Activated CD4-positive, alpha-beta T cell treated with anti-CD3 and anti-CD28 coated beads, Interleukin-10, Interleukin-2, amounts not matched to agents 100 ng/mL and 50 ng/mL, durations not matched to agents 16 hours and 8 hours (primary cell): ENCODE measurements at places on chromosomes 1 and 21.

- no peak for DNase-seq
Measured at GRCh38 chr21:33089395-33090119, 19.6 kb downstream of the OLIG1 start.

DNA sequence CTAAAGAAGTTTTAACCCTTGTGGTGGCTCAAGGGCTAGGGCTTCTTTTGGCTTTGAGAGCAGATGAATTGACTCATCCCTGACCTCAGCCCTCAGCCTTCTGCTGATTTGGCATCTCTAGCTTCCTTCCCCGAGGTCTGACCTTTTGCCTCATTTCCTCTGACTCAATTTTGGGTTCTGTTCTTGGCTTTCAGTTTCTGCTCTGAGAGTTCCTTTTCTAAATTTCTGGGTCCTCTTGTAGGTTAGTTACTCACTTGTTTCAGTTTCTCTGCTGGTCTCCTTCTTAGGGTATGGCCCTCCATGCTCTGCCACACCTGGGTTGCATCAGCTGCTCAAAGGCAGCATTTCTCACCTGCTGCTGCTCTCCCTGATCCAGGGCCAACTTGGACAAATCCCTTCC, 19.4 kb downstream of the PDE4B start:
- DNase-seq = peak; percentile 95

- no peak for DNase-seq
Measured at GRCh38 chr1:12544357-12544756, 73.7 kb downstream of the DHRS3 start.

DNA sequence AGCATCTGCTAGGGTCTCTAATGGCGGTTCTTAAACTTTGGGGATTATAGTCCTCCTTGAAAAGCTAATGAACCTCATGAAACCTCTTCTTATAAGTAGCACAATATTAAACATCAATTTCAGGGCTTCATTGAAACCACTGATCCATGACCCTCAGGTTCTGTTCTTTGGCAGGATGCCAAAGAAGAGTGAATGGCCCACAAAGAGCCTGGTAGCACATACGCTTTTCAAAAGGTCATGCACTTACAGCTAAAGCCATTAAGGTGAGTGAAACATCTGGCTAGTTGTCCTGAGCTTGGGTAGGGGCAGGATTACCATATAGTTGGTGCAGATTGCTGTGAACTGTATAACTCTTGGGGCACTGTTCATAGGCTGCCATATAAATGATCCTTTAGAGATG, 42.3 kb downstream of the MDM4 start:
- no peak for DNase-seq

- no peak for DNase-seq
Measured at GRCh38 chr1:156925154-156926010, 5.0 kb downstream of the LRRC71 start.

- DNase-seq = no peak
Measured at GRCh38 chr1:62953633-62954032, 169.7 kb downstream of the ATG4C start.

- no peak for DNase-seq
Measured at GRCh38 chr1:7199077-7199779, 414.0 kb downstream of the CAMTA1 start.

DNA sequence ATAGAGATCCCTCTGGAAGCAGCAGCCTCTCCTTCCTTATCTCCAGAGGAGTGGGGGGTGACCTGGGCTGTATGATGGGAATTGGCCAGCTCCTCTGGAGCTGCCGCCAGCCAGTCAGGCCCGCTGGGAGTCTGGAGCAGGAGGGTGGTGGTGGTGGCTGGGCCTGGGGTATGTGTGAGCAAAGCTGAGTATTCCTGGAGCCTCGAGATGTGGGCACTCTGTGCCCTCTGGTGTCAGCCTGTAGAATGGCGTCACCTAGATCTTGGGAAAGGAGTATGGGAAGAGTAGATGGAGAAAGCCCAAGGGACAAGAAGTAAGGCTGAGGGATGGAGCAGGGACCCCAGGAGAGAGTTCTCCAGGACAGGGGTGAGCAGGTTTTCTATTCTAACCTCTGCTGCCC, 16.0 kb downstream of the VANGL2 start:
- DNase-seq = no peak

DNA sequence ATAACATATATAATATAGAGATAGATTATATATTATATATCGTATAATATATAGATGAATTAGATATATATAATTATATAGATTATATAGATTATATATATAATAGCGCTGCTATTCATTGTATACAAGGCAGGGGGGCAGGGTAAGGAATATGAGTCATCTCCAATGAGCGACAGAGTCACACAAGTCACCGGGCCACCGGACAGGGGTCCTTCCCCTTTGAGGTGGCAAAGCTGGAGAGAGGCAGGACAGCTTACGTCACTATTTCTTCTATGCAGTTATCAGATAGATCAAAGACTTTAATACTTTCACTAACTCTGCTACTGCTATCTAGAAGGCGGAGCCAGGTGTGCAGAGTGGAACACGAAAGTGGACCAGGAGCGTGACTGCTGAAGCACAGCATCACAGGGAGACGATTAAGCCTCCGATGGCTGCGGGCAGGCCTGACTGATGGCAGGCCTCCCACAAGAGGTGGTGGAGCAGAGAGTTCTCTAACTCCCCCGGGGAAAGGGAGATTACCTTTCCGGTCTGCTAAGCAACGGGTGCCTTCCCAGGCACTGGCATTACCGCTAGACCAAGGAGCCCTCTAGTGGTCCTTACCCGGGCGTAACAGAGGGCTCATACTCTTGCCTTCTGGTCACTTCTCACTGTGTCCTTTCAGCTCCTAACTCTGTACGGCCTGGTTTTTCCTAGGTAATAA, 2154.7 kb downstream of the MRPL39 start:
- DNase-seq = peak; percentile 6

GRCh38 chr1:94602316-94602715, 60.8 kb upstream of the F3 start:
- peak; percentile 61 for DNase-seq

DNA sequence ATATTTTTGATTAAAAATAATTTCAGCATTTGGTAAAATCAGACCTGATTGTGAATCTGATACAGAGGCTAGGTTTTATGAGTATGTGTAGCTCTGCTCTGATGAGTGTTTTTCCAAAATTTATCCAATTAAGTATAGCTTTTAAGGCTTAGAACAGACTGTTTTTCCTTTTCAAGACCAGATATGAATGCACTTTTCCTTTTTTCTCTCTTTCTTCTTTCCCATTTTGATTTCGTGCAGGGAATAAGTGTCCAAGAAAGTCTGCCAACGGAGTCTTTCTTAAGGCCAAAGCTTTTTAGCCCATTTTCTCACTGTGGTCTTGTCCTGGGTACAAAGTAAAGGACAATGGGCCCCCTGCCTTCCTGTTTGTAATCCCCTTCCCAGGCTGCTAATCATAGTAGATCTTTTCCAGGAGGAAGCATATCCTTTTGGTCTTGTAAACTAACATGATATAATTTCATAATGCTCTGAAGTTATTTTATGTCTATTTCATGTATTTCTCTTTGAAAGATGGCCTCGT, 2.9 kb downstream of the KIF1B start:
- DNase-seq = no peak

- DNase-seq = peak; percentile 92
Measured at GRCh38 chr1:26787381-26787705, 407 bp upstream of the PIGV start.

- DNase-seq = no peak
Measured at GRCh38 chr1:220804202-220804586, 17.5 kb downstream of the MTARC1 start.

DNA sequence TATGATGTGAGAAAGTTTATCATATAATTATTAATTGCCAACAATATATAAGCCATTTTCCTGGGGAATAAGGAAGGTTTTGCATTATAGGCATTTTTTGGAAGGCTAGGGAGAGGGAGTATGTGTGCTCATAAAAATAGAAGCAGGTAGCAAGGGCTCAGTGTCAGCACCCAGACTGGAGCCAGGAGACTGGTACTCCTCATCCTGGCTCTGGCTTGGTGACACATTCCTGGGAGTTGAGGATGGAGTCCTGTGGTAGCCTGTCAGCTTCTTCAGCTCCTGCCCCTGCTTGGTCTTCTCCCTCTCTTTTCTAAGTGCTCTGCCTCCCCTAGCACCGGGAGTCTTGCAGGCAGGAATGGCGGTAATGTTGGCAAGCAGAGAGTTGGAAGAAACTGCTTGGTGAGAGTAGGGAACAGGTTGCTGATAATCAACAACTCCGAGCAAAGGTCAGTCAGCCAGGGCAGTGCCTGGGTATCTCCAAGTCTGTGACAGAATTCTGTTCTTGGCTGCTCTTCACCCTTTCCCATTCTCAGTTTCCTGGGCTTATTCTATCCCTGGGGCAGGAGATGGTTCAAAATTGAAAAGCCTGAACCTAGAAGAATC, 23.0 kb downstream of the GIPC2 start:
- no peak for DNase-seq

GRCh38 chr1:180933141-180933540, 20.4 kb downstream of the KIAA1614 start:
- DNase-seq = no peak

GRCh38 chr1:65214340-65215027, 66.5 kb downstream of the AK4 start:
- no peak for DNase-seq

DNA sequence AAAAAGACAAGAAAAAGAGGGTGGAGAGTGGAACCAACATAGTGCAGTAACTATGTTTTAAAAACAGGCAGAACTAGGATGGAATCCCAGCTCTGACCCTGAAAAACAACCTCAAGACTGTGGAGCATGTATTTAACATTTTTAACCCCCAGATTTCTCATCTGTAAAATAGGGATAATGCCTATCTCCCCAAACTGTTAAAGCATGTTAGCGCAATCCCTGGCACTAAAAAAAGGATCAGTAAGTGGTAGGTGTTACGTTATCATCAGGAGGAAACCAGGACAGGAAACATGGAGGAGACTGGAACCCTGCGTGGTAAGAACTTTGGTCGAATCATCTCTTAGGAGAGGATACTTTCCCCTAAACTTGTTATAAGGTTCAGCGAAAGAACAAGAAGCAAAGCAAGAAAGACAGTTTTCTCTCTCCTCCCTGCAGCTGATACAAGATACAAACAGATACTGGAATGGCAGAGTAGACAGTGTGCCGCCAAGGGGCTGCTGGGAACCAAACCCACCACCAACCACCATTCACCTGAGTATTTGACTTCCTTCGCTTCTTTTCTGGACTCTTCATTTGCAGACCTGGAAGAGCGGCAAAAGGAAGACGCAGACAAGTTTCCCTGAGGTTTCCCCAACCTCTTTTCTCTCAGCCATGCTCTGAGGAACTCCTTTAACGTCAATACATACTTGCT, 991 bp downstream of the PYGO2 start:
- DNase-seq = no peak

DNA sequence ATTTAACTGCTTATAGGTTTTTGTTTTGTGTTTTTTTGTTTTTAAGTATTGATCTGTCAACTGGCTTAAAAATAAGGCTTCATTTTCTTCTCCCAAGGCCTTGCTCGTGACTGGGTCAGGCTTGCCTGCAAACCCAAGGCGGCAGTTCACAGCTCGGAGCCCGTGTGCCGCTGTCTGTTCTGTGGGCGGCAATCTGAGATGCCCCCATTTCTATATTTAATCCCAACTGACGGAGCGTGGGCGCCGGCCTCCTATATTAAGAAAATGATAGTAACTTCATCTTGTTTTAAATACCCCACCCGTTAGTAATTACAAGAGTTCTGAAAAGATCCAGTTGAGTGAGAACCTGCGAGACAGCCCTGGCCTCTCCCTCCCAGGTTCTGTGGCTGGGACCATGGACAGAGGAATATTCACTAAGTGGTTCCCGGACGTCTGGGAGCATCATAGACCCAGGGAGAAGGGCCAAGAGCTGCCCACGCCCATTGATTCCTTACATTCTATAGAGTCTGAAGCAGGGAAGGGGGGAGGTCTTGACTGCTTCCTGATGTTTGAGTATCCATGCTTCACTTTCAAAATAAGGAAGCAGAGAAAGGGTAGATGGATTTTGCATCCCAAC, 42.6 kb upstream of the GPR153 start:
- no peak for DNase-seq

- no peak for DNase-seq
Measured at GRCh38 chr21:18810136-18810535, 406.6 kb upstream of the TMPRSS15 start.

DNA sequence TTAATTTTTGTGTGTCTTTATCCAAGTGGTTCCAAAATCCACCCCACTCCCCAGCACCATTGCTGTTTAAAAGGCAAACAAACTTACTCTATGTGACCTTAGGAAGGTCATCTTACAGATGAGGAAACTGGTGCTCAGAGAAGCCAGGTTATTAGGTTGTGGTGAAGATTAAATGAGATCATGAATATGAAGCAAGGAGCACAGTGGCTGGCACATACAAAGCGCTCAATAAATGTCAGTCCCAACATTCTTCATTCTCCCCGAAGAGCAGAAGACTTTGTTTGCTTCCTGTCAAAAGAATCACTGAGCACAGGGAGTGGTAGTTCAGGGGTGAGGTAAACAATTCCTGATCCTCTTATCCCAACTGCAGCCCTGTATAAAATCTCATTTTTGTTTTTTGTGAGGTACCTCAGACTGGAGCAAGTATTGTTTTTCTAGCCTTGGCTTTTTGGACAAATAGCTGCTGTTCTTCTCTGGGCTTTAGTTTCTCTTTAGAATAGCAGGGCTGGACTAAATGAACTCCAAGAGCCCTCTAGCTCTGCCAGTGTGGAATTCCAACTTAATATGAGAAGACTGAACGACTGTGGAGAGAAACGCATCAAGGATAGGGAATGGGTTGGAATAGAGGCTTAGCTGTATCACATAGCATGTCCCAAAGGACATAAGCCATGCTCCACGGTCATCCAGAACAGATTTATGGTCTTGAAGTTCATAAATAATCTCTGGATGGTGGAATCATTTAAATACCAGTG, 455.3 kb upstream of the USP24 start:
- no peak for DNase-seq

DNA sequence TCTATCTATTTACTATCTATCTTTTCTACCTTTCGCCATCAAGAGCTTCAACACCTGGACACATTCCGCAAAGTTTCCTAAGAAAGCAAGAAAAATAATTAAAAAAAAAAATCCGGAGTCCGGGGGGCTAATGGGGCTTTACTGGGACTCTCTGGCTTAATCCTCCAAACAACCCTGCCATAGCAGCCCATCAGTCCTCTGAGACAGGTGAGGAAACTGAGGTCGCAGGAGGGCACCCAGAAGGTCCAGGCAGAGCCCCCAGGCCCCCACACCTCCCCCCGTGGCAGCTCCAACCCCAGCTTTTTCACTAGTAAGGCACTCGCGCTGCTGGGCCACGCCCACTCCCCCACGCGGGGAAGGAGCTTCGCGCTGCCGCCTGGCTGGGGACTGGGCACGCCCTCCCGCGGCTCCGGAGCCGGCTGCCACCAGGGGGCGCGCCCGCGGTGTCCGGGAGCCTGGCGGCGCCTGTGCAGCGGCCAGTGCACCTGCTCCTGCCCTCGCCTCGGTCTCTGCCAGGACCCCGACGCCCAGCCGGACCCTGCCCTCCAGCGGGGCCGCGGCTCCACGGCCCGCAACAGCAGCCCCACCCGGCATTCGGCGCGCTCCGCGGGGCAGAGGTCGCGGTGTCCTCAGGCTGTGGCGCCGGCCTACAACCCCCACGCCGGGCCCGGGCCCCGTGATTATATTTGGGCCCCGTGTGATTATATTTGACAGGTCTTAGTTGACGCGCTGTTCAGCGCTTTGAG, 54.1 kb upstream of the SAMD11 start:
- peak; percentile 82 for DNase-seq

GRCh38 chr1:209899948-209900347, 38.1 kb upstream of the SYT14 start:
- peak; percentile 48 for DNase-seq
